ENCODE measurements at places on chromosomes 6 and 20.
A peak's percentile ranks its signal among the peaks of the same experiment; 100 is the strongest.

DNA sequence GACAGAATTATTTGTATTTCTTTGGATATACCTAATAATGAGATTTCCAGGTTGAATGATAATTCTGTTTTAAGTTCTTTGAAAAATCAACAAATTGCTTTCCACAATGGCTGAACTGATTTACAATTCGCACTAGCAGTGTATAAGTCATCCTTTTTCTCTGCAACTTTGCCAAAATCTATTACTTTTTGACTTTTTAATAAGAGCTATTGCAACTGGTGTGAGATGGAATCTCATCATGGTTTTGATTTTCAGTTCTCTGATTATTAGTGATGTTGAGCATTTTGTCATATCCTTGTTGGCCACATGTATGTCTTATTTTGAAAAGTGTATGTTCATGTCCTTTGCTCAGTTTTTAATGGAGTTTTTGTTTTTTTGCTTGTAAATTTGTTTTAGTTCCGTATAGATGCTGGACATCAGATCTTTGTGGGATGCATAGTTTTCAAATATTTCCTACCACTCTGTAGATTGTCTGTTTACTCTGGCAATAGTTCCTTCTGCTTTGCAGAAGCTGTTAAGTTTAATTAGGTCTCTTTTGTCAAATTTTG, 409.8 kb upstream of the CITED2 start:
- no peak for DNase-seq

DNA sequence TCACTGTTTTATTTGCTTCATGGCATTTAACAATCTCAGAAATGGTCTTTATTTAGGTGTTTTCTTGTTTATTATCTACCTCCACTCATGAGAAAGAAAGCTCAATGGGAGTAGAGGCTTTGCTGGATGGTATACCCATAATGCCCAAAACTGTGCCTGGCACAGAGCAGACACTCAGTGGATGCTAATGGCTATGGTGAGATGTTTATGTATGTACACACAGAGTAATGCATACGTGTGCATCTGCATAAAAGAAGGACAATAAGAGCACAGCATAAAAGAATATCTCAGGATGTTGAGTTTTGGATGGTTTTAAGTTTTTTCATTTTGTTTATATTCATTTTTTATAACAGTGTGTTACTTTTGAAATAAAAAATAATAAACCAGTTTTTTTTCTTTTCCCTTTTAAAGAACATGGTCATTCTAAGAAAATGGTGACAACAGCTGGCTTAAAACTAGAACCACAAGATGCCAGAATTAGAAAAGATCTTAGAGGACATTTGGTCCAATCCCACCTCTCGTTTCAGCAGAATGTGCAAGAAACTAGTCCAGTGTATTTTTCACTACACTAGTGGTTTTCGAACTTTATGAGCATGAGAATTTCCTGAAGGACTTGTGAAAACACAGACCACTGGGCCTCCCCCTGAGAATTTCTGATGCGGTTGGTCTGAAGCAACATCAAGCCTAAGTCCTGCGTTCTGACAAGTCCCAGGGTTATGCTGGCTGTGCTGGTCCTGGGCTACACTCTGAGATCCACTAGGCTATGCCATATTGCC, 131.9 kb downstream of the FYN start:
- DNase-seq, result no peak

DNA sequence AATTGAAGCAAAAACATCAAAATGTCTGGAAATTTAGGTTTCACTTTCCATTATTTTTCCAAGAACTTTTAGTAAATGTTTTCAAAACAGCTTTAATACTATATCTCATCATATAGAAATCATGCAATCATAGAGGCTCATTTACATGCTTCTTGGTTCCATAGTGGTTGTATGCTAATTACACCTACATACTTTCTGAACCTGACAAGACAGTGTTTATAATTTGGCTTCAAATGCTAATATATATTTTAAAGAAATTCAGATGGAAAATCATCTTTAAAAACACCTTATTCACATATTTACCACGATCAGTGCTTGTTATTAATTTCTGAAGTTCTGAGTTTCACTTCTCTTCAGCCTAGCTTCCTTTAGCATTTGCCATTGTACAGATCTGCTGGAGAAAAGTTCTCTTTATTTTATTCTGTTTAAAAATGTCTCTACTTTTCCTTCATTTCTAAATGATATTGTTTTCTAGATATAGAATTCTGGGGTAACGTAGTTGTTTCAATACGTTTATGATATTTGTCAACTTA, 89.9 kb downstream of the PLCB1 start:
- DNase-seq, result no peak

DNA sequence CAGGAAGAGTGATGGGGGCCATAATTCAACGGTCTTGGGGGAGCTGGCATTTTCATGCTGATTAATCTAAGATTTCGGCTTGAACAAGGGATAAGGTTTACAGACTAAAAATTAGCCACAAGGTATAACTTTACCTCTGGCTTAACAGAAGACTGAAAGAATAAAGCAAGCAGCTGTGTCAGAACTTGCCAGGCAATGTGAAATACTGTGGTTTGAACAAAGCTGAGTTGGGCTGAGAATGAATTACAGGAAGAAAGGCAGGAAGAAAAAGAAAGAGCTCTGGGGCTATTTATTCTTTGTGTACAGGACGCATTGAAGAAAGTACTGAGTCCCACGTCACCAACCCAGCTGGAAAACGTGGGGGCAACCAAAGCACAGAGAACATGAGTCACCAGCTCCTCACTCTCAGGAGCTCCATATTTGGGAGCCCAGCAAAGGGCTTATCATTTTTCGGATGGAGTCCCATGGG, 121.5 kb upstream of the NEDD9 start:
- DNase-seq, result no peak

DNA sequence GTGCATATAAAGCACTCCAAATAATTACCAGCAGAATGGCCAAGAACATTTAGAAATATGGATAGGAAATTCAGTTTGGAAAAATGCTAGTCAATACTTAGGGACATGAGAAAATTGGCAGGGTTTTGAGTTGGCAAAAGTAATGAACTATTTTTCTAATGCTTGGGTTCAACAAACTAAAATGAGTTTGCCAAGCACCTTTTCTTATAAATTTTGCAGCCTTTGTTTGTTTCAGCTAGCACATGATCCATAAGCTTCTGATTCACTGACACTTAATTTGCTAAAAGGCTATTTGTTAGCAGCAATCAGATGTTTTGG, 324.8 kb downstream of the QKI start:
- no peak for DNase-seq

GRCh38 chr20:5674176-5674660, 76.0 kb upstream of the SHLD1 start:
- DNase-seq, result no peak

DNA sequence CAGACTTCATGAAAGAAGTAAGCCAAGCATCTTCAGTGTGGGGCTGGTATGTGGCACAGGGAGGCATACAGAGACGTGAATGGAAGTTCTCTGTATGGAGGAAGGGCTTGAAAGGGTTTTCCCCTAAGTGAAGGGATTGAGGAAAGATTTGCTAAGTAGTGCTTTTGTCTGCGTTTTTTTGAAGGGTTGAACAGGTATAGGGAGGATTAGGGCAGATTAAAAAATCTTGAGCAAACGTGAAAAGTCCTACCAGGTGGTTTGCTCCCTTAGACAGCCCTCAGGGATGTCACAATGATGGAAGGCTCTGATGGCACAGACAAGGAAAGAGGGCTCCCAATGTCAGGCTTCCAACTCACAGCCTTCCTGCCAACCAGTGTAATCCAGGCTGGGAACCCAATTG, 181.7 kb upstream of the TAB2 start:
- DNase-seq, result no peak

- DNase-seq, result no peak
These were observed 58.3 kb upstream of the GNRH2 start for GRCh38 chr20:2984956-2985661.

- no peak for DNase-seq
These were observed 25.4 kb upstream of the CST3 start for GRCh38 chr20:23663180-23663579.

DNA sequence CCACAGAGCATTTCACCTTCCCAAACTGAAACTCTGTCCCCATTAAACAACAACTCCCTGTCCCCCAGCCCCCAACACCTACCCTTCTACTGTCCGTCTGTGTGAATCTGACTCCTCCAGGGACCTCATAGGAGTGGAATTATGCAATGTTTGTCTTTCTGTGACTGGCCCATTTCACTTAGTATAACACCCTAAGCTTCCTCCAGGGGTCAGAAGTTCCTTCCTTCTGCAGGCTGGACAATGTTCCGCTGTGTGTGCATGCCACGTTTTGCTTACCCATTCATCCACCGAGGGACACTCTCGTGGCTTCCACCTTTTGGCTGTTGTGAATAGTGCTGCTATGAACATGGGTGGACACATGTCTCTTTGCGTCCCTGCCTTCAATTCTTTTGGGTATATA, 37.6 kb upstream of the MPC1 start:
- DNase-seq, result peak; percentile 65

GRCh38 chr20:49310705-49311104, 32.8 kb upstream of the ZNFX1 start:
- no peak for DNase-seq

GRCh38 chr6:69542494-69542893, 254.3 kb downstream of the LMBRD1 start:
- DNase-seq, result no peak

- DNase-seq, result no peak
These were observed 134.0 kb downstream of the PDE7B start for GRCh38 chr6:135985471-135985870.

DNA sequence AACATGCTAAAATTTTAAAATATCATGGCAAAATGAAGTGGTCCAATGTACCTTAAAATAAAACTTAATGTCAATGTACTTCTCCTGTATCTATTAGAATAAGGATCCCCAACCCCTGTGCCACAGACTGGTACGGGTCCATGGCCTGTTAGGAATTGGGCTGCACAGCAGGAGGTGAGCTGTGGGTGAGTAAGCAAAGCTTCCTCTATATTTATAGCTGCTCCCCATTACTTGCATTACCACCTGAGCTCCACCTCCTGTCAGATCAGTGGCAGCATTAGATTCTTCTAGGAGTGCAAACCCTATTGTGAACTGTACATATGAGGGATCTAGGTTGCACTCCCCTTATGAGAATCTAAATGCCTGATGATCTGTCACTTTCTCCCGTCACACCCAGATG, 86.0 kb downstream of the SLC16A10 start:
- DNase-seq, result no peak

- DNase-seq, result no peak
These were observed 91.0 kb downstream of the GFRA4 start for GRCh38 chr20:3572151-3572550.

DNA sequence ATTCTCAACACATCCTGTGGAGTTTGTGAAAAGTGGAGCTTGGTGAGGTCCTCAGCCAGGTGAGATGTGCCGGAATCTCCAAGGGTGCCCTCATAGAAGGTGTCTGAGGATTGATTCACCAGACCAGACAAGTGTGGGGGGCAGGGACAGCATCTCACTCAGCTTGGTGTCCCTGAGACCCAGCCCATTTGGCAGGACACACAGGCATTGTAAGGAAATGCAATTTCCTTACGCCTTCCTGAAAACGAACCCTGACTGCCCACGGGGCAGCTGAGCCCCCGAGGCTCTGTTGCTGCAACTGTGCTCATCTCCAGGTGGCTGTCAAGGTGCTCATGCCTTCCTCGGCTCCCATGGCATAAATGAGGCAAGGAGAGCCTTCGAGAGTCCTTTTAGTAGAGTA, 33.4 kb downstream of the FOXC1 start:
- DNase-seq, result no peak

DNA sequence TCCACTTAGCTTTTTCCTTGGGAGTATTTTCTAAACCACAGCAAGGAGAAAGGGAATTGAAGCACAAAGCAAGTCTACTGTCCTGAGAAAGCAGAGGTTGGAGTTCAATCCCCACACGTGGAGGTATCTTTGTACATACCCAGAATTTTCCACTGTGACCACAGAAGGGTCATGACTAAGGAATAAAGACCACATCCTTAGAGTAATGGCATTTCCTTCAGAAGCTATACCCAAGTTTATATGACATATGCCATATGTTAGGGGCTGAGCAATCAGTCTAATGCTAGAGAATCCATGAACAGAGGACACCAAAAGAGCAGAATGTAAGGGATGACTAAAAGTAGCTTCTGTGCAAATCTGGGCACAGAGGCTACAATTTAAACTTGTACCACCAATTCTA, 46.4 kb downstream of the ATG5 start:
- DNase-seq, result no peak

- DNase-seq, result no peak
These were observed 49.8 kb upstream of the ADTRP start for GRCh38 chr6:11828262-11828870.

- no peak for DNase-seq
These were observed 26.5 kb downstream of the CST9L start for GRCh38 chr20:23541776-23542175.

GRCh38 chr6:142551274-142551811, 249.5 kb downstream of the ADGRG6 start:
- DNase-seq, result no peak

DNA sequence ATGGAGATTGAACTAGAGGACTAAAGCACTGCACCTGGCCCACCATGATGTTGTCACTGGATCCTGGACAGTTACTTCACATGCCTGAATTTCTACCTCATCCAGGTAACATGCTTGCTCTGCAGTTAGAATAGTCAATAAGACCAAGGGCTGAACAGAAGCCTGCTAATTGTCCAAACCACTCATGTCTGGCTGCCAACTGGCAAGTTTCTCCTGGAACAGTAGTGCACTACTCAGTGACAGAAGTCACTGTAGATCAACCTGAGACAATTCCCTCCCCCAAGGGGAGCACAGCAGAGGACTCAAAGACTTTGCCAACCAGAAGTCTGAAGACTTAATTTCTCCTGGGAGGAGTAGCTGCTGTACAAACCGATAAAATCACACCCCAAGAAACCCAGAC, 454.6 kb upstream of the MARCKS start:
- DNase-seq, result no peak

- DNase-seq, result peak; percentile 51
These were observed 156.0 kb downstream of the CEBPB start for GRCh38 chr20:50346374-50347283.

DNA sequence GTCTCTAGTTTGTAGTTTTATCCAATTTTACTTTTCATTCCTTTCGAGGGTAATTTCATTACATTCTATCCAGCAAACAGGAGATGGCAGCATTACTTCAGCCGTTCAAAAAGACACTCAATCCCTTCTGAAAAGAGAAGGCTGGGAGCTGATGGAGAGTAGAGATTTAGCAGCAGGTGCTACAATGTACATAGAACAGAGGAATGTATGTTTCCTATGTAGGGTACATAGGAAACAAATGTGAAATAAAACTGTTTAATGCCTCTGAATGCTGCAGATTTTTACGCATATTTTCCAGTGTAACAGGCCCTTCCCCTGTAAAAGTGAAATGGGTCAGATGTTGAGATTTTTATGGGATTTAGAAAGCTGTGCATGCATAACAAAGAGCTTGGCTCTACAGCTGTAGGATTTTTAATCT, 16.0 kb downstream of the RPS12 start:
- DNase-seq, result no peak
